Smooth muscle cell of trachea (primary cell): ENCODE measurements at places on chromosomes 4 and X. TPM values are rescaled to one million over a fixed set of nuclear protein-coding genes. Genes with fewer than 3 reads are reported as not detected.

Gene PAPSS1
- total RNA-seq: 63.7 and 83.9 TPM in 2 replicates

Gene F8A3
- 3.8 and 4.9 TPM in 2 replicates for total RNA-seq

Gene PASD1
- total RNA-seq: not detected in 2 replicates

Gene ATP2B3
- under 0.01 TPM in 1 of 2 replicates, not detected in the other for total RNA-seq

Gene SRPX2
- total RNA-seq: 37.7 and 65.0 TPM in 2 replicates

Gene ART3
- total RNA-seq: not detected in 2 replicates

Gene TEX13D
- not detected in 2 replicates for total RNA-seq

Gene KIAA0232
- 21.5 and 21.7 TPM in 2 replicates for total RNA-seq

Gene NALF2
- total RNA-seq: not detected in 2 replicates

Gene CT45A3
- total RNA-seq: not detected in 2 replicates

Gene ITGB1BP2
- 0.99 and 1.0 TPM in 2 replicates for total RNA-seq

Gene C4orf17
- total RNA-seq: not detected in 2 replicates

Gene SYNPO2
- 2.0 and 6.5 TPM in 2 replicates for total RNA-seq

Gene HCCS
- total RNA-seq: 18.0 and 20.8 TPM in 2 replicates

Gene SHISA3
- total RNA-seq: 0.17 and 0.73 TPM in 2 replicates

Gene DCAF16
- 17.6 and 27.0 TPM in 2 replicates for total RNA-seq

Gene GAB3
- 6.5 and 7.3 TPM in 2 replicates for total RNA-seq

Gene MAGED1
- total RNA-seq: 206 and 210 TPM in 2 replicates

Gene ADRA2C
- total RNA-seq: 0.29 and 0.50 TPM in 2 replicates

Gene HSD17B13
- 0.15 and 0.17 TPM in 2 replicates for total RNA-seq

Gene FAM47A
- not detected in 2 replicates for total RNA-seq

Gene RHOXF2
- total RNA-seq: not detected in 2 replicates

Gene NR3C2
- 4.5 and 4.8 TPM in 2 replicates for total RNA-seq

Gene EREG
- 0.15 and 0.33 TPM in 2 replicates for total RNA-seq

Gene PRDM5
- 21.8 and 23.4 TPM in 2 replicates for total RNA-seq

Gene CDS1
- 0.17 and 0.58 TPM in 2 replicates for total RNA-seq
